ENCODE measurements at places on chromosomes 2 and 18. TPM values are rescaled to one million over a fixed set of nuclear protein-coding genes. Genes with fewer than 3 reads are reported as not detected.

GRCh38 chr2:201678401-201678800 lies 20.0 kb downstream of the MPP4 start:
- no peak for DNase-seq

GRCh38 chr2:3669656-3670055 lies 11.7 kb downstream of the ALLC start:
- no peak for DNase-seq

The RPRM gene
- total RNA-seq: not detected

GRCh38 chr18:55300421-55300935 lies 287.5 kb downstream of the TCF4 start:
- DNase-seq: no peak

DNA sequence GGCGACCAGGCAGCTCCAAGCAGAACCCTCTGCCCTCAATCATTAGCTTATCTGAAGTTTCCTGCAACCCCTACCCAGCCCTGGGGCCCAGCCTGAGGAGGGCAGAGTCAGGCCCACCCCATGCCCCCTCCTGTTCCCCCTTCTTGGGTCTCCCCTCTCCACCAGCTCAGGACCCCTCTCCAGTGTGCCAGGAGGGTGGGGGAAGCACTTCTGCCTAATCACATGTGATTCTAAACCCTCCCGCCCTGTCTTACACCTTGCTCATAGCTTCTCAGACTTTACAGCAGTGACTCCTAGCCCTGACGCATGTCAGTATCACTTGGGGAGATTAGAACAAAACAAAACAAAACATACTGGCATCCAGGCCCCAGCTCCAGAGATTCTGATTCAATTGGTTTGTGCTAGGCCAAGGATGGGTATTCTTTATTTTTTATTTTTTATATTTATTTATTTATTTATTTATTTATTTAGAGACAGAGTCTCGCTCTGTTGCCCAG lies 42.5 kb upstream of the ASAP2 start:
- DNase-seq: no peak

The KANSL3 gene
- 26.1 TPM for total RNA-seq

- no peak for DNase-seq
Observed at GRCh38 chr18:28116461-28116860, 60.5 kb downstream of the CDH2 start.

GRCh38 chr2:229611360-229611759 lies 103.0 kb downstream of the DNER start:
- DNase-seq: no peak

The VWC2L gene
- not detected for total RNA-seq

GRCh38 chr18:24770311-24771024 lies 310.0 kb downstream of the HRH4 start:
- no peak for DNase-seq

The PAX3 gene
- total RNA-seq: not detected

DNA sequence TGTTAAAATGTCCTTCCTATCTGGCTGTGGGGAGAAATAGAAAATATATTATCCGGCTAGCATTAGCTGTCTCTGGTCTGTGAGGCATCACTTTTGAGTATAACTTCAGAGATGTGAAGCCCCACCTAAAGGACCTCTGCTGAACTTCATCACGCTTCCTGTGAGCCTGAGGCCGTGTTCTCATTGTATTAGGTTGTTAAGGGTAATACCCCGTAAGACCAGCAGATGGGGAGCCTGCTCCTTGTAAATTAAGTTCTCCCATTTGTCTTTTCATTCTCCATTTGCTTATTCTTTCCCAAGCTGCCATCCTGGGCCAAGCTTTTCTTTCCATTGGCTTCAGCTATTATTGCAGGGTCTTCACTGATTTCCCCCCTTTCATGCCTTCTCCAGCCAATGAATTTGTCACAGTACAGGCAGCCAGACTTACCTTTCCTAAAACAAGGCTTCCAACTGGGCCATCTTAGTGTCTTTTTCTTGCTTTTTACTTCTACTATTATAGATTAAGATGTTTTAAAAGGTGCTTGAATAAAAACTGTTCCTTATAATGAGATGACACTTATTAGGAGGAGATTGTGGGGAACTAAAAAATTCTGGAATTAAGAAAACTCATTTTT lies 12.4 kb downstream of the NIF3L1 start:
- DNase-seq: peak; percentile 72

All from GM12878 (cell line).